ENCODE measurements at places on chromosomes 1 and 21.
A peak's percentile ranks its signal among the peaks of the same experiment; 100 is the strongest.

DNA sequence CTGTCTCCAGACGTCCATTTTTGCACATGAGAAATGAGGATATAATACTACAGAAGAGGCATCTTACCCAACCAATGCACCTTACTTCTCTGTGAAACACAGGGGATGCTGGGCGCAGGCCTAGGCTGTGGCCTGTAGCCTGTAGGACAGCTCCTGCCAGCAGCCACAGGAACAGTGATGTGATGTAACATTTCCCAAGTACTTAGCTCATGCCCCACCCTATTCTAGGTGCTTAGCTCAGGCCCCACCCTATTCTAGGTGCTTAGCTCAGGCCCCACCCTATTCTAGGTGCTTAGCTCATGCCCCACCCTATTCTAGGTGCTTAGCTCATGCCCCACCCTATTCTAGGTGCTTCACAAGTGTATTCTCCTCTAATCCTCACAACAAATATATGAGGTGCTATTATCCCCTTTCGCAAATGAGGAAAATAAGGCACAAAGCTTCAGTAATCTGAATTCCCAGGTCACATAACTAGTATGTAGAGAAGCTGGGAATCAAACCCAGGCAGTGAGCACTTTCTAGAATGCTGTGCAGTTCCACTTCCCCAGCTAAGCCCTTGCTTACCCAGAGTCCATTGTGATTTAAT is 4.6 kb upstream of the NAXE start:
- peaks cover 33% of the 10 kb centered on the region for H3K4me1 ChIP-seq
- H3K4me3 ChIP-seq, result no peak overlapping the region
- no peaks in the 10 kb centered on the region for H3K36me3 ChIP-seq
- H3K27me3 ChIP-seq, result no peaks in the 10 kb centered on the region
- no peak overlapping the region for H3K27ac ChIP-seq

DNA sequence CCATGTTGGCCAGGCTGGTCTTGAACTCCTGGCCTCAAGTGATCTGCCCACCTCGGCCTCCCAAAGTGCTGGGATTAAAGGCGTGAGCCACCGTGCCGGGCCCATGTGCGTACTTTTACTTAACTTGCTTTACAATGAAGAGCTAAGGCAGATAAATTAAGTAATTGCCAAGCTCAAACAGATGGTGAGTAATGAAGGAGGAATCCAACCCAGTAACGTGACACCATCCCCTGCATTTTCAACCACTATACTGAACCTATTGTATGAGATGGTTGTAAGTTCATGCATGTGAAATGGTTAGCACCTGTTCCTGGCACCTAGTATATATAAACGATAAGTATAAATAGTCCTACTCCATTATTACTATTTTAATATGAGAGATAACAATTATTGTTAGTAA is 588.0 kb upstream of the BEND5 start:
- no peaks in the 10 kb centered on the region for H3K36me3 ChIP-seq
- no peaks in the 10 kb centered on the region for H3K27me3 ChIP-seq
- no peak overlapping the region for H3K27ac ChIP-seq
- DNase-seq, result no peak

GRCh38 chr21:43635436-43635835 is 23.9 kb downstream of the HSF2BP start:
- no peaks in the 10 kb centered on the region for H3K36me3 ChIP-seq
- no peaks in the 10 kb centered on the region for H3K27me3 ChIP-seq
- H3K27ac ChIP-seq, result no peak overlapping the region
- H3K4me1 ChIP-seq, result no peaks in the 10 kb centered on the region
- no peak for DNase-seq

DNA sequence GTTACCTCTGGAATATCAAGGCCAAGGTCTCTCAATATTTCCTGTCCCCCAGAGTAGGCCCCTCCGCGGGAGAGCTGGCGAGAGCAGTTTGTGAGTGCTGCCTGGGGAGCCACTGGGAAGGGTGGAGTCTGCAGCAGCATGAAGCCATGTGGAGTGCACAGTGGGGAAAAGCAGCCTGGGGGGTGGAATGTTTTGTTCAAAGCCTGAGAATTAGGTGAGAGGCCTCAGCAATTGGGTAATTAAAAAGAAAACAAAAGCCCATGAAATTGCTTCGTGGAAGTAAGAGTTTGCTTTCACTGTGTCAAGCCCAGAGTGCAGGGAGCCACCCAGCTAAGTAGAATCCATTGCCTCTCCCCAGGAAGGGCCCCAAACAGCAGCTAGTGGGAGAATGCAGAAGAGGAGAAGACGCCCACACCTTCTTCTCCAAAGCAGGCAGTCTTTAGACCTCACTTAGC is 30.2 kb upstream of the DISC1 start:
- H3K36me3 ChIP-seq, result no peaks in the 10 kb centered on the region
- no peak for DNase-seq
- no peaks in the 10 kb centered on the region for H3K27me3 ChIP-seq
- H3K27ac ChIP-seq, result no peak overlapping the region
- no peak overlapping the region for H3K4me3 ChIP-seq

DNA sequence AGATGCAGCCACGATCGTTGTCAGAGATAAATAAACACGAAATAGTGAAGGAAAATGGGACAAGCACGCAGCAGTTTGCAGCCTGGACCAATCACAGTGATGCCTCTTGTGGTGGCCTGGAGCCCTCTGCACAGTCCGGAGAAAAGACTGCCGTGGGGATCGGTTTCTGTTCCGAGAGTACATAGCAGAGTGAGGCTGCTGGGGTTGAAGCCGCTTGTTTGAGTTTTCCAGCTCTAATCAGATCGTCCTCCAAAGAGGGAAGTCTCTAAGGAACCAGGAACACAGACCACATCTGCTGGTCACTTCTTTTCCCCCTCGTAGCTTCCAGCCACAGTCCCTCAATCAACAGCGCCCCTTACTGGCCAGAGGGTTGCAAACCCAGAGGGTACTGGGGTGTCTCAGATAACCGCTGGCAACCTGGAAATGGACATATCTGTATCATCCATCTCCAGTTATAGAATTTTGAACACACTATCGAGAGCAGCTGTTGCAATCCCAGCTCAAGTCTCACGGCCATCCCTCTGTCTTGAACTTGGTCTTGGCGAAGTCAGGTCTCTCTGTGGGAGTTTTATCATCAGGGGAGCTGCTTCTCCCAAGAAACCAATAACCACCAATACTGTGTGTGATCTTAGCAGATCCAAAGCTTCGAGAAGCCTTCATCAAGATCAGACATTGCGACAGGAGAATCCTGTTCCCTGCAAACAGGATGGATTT is 57.4 kb downstream of the OLIG1 start:
- DNase-seq, result peak; percentile 65
- H3K4me3 ChIP-seq, result peak overlapping the region; percentile 39
- H3K4me1 ChIP-seq, result peaks cover 8% of the 10 kb centered on the region
- H3K27ac ChIP-seq, result no peak overlapping the region

- H3K27ac ChIP-seq, result peak overlapping the region; percentile 71
- H3K36me3 ChIP-seq, result no peaks in the 10 kb centered on the region
- no peaks in the 10 kb centered on the region for H3K27me3 ChIP-seq
- H3K4me1 ChIP-seq, result no peaks in the 10 kb centered on the region
- no peak for DNase-seq
These were observed 4.0 kb downstream of the EPS8L3 start for GRCh38 chr1:109759513-109760334.

- no peaks in the 10 kb centered on the region for H3K4me1 ChIP-seq
- no peak overlapping the region for H3K4me3 ChIP-seq
- H3K27me3 ChIP-seq, result no peaks in the 10 kb centered on the region
- H3K27ac ChIP-seq, result no peak overlapping the region
- DNase-seq, result no peak
- H3K36me3 ChIP-seq, result no peaks in the 10 kb centered on the region
These were observed 86.7 kb downstream of the LRRC53 start for GRCh38 chr1:74425676-74426075.

All from activated CD4-positive, alpha-beta T cell treated with anti-CD3 and anti-CD28 coated beads, Interleukin-2, amount 10 ng/mL, durations not matched to agents 7 days and 5 days (primary cell).